ENCODE measurements at places on chromosomes 7 and 10.

GRCh38 chr7:23222439-23223030 is 24.0 kb upstream of the GPNMB start:
- no peak for DNase-seq

GRCh38 chr7:31948029-31948428 is 122.2 kb downstream of the PDE1C start:
- DNase-seq = no peak

DNA sequence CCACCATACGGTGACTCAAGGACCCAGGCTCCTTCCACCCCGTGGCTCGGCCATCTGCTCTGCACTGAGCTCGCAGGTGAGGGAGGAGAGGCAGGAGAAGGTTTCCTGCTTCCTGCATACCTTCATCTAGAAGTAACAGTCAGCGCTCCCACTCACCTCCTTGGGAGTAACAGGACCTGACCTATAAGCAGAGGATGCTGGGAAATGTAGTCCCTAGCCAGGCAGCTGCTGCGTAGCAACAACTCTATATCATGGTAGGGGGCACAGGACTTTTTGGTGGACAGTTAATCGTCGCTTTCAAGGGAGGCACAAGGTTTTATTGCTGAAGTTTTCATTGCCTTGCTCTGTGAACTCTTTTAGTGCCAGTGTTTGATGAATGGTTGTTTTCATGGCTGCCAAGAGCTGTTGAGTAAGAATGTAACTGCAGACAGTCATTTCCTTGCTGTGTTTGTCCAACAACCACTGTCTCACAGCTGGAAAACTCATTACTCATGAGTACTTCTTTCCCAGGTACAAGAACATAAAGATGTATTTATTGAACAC is 10.2 kb upstream of the ZFYVE27 start:
- no peak for DNase-seq

GRCh38 chr10:28628184-28628893 is 49.0 kb upstream of the BAMBI start:
- DNase-seq = peak; percentile 66

- DNase-seq = no peak
Measured at GRCh38 chr7:66913118-66914037, 7.6 kb upstream of the TMEM248 start.

DNA sequence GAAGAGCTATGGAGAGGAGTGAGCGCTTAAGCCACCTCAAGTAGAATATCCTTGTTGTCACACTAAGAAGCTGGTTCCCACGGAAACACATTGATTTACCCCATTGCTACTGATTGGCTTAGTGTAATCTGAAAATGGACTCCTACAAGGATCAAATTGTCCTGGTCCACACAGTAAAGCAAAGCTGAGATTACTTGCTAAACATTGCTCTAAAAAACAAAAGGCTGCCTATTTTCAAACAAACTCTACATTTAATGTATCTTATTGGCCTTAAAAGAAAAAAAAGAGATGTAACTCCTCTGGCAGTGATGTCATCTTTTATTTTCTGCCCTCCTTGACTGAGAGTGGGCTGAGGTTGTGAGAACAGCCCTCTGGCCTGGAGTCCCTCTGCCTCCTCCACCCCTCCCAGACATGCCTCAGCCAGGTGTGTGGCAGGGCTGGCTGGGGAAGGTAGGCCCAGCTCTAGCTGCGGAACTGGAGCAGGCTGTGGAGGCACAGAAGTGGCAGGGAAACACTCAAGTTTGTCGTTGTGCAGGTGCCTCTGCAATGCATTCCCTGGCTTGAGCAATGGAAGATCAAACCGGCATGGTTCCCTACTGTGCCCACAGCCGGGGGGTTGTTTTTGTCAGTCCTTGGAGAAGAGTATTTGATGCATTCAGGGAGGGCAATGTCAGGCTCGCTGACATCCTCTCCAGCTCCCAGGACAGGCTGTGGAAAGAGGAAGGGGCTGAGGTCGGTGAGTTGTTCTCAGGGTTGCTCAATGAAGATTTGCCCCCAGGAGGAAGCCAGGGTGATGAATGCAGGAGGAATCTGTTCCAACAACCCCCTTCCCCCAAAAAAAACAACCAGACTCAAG is 9.1 kb downstream of the KLF6 start:
- DNase-seq = no peak

DNA sequence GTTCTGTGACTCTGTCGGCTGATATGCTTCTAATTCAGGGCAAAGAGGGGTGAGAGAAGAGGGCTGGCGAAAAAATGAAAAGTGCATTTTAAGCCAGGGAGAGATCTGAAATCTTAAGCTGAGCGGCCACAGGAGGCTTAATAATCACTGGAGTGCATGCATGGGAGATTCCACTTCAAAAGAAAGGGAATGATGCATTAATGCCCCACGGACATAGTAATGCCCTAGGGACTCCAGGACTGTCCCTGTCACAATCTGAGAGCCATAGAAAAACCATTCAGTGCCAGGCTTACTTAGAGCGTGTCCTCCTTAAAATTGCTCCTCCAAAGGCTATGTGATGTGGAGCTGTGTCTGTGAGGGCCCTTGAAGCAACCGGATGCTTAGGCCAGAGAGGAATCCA is 75.1 kb downstream of the NHLRC2 start:
- no peak for DNase-seq

DNA sequence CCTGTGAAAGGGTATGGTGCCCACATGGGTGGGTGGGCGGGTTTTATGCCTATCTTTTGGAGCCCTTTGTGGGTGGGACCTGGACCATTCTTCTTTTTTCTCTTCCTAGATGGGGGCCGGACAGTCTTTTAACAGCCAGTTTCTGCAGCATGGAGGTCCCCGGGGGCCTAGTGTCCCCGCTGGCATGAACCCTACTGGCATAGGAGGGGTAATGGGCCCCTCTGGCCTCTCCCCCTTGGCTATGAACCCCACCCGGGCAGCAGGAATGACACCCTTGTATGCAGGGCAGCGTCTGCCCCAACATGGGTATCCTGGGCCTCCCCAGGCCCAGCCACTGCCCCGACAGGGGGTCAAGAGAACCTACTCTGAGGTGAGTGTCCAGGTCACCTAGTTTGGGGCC is 9.1 kb downstream of the ZMIZ2 start:
- no peak for DNase-seq

DNA sequence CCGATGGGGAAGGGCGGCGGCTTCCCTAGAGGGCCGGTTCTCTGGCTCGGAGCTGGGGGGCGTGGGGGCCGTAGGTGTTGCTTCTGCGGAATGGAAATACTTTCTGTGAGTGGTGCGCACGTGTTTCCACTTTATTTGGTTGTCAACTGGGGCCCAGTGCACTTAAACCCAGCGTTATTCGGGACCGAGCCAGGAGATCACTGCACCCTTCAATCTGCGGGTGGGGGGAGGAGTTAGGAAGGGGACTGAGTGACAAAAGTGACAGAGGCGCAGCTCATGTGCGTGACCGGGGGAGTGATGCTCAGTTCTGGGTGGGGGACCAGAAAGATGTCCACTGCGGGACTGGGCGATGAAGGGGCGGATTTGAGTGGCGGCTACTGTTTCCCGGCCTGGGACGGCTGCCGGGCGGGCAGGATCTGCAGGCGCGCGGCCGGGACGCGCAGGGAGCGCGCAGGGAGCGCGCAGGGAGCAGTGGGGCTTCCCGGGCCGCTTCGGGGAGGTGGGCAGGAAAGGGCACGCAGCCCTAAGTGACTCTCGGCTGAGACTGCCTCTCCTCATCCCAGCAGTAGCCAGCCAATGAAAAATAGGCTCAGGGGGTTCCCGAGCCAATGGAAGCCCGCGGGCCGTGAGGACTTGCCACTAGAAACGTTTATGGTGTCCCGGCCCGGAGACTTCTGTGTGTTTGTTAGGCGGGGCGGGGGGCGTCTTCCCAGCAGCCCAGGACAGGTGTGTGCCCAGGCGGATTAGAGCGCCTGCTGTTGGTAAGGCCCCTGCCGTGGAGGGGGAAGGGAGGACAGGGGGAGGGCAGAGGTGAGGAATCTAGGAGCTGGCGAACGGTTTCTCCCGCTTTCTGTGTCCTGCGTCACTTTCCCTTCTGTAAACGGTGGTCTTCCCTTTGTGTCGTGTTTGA is 54.3 kb upstream of the KDM7A start:
- DNase-seq = no peak

DNA sequence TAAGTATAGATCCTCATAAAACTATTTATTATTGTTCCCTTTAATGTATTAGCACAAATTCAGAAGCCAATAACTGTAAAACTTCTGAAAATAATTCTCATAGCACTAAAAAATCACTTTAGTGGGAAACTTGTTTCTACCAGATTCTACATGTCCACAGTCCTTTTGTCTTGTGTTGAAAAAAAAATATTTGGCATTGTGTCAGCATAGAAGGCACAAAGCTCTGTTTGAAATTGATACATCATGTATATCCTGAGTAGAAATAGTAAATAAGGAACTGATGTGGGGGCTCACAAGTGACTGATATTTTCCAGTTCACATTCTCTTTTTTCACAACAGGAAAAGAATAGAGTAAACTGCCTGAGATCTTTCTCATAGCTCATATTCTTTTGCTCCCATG is 134.6 kb downstream of the GRM3 start:
- no peak for DNase-seq

DNA sequence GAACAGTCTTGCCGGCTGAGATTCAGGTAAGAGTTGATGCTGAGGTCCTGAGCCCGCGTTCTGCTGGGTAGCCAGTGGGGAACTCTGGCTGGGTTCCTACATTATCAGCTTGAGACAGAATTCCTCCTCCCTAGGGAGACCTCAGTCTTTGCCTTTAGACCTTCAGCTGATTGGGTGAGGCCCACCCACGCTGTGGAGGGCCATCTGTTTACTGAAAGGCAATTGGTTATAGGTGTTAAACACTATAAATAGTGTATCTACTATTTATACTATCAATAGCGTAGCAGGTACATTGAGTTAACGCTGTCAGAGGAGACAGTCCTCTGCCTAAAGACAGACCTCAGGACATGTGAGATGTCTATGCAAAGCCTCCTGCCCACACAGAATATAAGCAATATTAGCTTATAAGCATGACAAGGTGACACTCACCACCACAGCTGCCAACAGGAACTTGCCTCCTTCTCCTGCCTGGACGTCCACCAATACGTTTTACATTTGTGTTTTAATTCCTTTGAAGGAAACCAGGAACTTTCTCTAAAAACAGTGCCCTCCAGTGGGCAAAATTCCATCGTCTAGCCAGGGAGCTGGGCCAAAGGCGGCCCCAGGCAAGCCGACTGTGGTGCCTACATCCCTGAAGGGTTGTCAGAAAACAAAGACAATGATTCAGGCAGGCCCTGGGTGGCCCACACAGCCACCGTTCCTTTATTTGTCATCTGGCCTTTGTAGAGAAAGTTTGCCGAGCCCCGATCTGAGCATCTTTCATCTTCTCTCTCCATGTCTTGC is 58.8 kb downstream of the INSIG1 start:
- peak; percentile 41 for DNase-seq

DNA sequence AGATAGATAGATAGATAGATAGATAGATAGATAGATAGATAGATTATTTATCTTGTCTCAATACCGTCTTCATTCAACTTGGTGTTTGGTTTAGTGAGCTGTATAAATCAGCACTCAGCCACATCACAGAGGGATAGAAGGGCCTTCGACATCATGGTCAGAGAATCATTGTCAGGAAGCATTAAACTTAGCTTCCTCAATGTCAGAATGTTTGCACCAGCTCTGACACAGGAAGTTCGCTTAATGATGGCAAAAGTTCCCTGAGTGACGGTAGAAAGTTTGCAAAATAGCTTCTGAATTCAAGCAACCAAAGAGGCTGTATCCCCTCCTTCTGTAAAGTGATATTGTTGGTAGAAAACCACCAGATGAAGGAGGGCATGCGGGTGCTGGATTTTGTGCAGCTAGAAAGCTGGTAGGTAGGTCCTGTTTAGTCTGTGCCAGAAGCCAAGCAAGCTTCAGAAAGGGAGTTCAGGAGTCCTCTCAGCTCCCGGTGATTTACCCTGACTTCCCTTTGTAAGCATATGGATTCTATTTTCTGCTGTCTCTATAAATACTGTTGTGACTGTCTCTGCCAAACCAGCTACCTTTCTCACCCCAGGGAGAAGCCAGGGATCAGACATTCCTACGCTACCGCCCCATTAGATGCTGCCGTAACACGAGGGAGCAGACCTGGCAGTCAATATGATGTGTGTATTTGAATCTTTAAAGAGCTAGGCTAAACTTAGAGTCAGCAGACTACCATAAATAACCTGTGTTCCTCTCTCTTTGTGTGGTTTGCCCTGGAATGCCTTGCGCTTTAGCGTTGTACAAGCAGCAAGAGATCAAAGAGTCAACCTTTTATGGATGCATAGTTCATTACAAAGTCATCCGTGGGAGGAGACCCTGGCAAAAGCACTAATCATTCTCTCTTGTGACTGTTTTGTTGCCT is 200.5 kb upstream of the KIAA1217 start:
- DNase-seq = no peak

- no peak for DNase-seq
Measured at GRCh38 chr10:28118985-28119628, 120.2 kb upstream of the ODAD2 start.

DNA sequence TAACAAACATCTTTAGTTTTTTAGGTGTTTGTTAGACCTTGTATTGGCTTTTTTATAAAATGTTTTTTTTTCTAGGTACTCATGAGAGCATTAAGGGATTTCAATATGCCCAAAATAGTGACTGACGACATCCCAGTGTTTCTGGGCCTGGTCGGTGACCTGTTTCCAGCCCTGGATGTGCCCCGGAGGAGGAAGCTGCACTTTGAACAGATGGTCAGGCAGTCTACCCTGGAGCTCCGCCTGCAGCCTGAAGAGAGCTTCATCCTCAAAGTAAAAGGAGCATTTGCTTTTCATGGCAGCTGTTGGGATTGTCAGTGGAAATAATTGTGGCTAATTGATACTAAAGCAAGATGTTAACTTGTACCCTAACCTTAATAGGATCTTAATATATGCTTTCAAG is 161.5 kb downstream of the DNAH11 start:
- DNase-seq = no peak

- no peak for DNase-seq
Measured at GRCh38 chr7:150503581-150503980, 11.1 kb upstream of the GIMAP7 start.

DNA sequence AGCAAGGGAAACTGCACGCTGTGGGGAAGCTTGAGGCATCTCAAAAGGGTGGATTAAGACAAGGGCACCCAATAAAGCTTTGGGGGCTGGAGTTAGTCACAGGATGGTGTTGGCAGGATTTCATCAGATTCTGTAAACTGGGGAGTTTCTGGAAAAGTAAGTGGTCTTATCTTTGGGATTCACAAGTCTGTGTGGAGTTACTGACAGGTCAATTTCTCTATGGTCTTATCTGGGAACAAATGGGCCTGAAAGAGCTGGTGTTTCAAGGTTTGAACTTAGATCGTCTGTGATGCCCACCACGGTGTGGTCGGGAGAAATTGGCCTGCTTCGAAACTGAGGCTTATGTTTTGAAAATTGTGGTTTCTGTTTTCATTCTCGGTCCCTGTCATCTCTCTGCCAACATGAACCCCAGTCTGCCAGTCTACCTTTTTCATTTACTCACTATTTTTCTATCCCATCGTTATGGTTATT is 23.8 kb upstream of the AOAH start:
- no peak for DNase-seq

GRCh38 chr10:43203448-43204041 is 63.3 kb downstream of the RASGEF1A start:
- no peak for DNase-seq
